ENCODE measurements at places on chromosomes 3 and 15.

DNA sequence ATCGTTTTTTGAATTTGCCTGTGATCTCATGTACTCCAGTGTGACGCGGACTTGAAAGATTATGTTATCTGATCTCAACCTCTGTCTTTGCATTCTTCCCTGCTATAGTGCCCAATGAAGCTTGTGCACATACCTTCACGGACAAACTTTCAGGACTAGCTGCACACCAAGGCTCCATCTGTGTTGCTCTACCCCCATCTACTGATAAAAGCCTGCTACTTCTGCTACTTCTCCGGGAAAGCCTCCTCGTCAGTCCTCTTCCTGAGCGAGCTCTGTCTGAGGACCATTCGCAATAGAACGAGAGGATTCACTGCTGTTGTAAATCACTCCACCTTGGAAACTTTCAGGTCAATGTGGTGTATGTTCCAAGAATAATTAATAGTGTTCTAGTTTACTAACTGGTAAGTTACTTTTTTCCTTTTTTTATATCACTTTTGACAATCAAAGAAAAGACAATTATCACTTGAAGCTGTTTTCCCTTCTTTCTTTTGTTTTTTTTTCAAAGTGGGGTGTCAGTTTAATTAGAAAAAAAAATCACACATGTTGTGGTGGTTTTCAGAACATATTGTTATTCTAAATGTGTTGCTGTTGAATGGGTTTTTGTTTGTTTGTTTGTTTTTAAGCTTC, 217.6 kb downstream of the ARRDC4 start:
- peak; percentile 48 for DNase-seq

DNA sequence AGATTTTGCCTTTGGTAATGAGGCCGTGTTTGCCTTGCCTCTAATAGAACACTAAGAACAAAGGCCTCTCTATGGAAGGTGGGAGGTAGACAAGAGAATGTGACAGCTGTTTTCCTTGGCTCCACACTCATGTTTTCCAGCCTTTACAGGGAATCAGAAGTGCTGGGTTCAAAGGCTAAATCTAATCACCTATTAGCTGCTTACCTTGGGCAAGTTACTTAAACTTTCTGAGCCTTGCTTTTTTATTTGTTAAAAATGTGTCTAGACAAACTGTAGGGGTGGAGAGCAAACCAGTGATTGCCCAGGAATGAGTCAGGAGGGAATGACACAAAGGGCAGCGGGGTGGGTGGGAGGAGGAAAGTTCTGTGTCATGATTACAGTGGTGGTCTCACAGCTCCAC, 179.0 kb downstream of the P3H2 start:
- no peak for DNase-seq

DNA sequence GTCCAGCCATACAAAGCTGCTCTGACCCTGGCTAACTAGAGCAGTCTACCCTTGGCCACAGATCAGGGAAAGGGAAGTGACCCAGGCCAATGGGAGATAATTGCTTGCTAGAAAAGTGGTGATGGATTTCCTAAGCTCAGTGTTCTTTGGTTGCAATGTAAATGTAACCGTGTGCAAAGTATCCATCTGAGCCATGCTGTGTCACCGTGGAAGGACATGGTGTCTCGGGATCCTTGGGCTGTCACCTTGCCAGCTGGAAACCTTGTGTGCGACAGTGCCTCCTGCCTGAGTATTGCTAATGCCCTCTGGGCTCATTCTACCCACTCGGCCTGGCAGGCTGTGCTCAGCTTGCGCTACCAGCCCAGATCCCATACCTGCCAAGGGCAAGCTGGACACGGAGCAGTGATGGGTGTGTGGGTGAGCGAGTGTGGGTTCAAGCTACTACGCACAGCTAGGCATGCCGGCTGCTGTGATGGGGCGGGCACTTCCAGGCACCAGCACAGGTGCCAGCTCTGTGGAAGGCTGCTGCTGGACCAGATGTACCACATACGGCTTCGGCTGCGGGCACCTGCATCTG, 10.7 kb upstream of the SIAH2 start:
- DNase-seq = no peak

GRCh38 chr15:34248190-34248589, 23.4 kb downstream of the EMC4 start:
- DNase-seq = no peak

GRCh38 chr3:40333416-40333815, 23.9 kb downstream of the EIF1B start:
- no peak for DNase-seq

DNA sequence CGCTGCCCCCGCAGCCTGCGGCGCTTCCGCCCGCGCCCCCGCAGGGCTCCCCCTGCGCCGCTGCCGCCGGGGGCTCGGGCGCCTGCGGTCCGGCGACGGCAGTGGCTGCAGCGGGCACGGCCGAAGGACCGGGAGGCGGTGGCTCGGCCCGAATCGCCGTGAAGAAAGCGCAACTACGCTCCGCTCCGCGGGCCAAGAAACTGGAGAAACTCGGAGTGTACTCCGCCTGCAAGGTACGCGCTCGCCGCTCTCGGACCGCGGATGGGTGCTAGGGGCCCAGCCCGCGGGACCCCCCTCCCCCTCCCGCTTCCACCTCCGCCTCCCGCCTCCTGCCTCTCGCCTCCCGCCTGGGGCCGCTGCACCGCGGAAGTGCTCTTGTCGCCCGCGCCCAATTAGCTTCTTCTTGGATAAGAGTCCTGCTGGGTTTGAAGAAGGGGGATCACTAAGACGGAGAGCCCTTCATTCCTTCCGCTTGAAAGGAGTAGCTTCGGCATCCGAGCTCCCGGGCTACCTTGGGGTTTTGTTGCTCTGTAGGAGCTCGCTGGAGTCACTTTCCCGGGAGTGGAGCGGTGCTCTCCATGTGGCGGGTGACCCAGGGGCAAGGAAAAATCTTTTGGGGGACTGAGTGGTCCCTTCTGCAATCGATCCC, 426 bp downstream of the KAT2B start:
- peak; percentile 84 for DNase-seq

DNA sequence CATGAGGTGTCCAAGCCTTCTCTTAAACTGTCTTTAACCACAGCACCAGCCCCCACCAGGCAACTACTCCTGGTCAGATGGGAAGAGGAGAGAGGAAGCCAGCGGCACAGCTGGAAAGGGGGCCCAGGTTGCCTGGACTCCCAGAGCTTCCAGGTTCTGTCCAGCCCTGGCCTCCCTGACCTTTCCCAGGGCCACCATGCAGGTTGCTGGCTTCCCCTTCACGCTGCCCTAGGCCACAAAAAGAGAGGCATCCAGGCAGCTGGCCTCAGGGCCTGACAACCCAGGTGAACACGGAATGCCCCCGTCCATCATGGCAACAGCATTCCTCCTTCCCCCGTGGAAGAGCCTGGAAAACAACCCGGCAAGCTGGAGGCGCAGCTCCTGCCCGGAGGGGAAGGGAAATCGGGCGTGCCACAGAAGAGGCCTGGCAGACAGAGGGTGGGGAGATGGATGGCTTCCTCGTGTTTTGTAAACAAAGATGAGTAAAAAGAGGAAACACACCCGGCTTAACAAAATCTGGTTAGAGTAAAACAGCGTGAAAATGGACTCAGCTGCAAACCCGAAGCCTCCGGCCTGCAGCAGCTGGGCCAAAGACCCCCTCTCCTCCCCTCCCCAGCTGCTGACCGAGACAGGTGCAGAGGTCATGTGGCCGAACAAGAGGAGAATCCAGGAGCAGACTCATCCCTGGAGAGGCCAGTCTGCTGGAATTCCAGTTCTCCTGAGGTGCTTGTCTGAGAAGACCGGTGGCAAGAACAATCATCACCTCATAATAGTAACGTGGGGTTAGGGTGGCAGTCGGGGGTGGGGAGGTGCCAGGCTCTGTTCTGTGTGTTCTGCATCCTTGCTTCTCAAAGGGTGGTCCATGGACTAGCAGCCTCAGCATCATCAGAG, 15.5 kb downstream of the BMF start:
- DNase-seq = no peak

- no peak for DNase-seq
These were observed 1.8 kb downstream of the PRR23E start for GRCh38 chr3:127194601-127195187.

DNA sequence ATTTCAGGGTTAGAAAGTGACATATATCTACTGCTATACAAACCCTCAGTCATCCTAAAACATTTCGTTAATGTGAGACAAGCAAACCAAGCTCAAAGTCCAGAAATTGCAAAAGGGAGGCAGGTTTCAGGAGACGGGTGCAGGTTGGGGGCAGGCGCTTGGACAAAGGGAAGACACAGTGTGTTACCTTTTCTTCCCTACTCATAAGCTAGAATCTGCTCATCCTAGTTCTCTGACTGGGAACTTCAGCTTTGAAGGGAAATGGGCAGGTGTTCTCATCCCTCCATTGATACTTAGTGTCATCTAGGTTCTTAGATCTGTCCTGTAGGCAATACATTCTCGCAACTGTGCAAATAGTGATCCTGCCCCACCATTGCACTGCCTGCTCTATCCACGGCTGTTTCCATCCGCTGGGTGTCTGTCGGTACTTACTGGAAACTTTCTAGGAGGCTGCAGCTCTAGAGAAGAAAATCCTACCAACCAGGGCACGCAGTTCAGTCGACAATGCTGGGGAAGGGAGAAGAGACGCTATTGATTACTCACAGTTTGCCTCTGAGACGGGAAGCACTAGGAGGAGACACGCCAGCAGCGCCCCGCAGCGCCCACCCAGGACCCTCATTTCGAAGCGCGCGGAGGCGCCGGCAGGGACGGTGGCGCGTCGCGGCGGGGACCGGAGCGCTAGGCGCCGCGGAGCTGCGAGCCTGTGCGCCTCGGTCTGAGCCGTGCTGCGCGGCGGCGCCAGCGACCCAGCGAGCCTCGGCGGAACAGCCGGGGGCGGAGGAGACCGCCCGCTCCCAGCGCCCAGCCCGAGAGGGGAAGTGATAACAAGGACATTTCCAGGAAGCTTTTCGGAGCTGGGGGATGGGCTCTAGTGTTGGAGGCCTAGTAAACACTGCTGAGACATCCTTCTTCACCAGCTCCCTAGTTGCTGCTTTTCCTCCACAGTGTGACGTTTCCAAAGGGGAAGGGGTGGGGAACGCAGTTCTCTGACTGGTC, at the start of gene PROS1:
TSS of gene PROS1 (minus strand) at position 766 of the 996 bp plus-strand sequence. CDS start at position 619, 147 bp downstream.
- peak; percentile 91 for DNase-seq

DNA sequence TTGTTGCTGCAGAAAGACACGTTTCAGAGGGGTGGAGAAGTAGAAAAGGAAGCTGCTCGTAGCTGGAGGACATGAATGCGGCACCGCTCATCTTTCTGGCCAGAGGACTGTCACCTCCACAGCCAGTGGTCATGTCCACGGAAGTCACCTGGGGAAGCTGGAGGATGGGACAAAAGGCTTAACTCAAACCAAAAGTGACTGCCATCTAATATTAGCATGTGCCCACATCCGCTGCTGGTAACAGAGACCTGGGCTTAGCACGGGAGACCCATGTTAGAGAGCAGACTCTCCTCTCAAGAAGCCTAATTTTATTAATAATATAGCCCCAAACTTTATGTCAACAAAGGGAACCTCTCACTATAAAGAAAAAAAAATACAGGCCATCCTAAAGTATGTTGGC, 5.9 kb downstream of the MEX3B start:
- no peak for DNase-seq

DNA sequence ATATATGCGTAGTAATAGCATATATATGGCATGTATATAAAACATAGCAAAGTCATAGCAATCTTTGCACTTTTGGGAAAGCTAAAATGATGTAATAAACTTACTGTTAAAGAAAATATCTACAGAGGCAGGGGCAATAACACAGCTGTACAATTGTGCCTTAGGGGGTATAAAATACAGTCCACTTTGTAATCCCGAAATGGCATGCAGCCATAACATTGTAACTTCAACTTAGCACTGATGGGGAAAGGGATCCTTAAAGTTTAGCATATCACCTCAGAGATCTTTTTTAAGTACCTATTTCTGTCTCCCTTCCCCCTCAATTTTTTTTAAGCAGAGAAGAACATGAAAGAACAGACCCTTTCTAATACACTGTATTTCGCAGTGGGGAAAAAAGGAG, 40.8 kb downstream of the PLD1 start:
- no peak for DNase-seq

- no peak for DNase-seq
These were observed 70.6 kb downstream of the GOLIM4 start for GRCh38 chr3:168025076-168025475.

DNA sequence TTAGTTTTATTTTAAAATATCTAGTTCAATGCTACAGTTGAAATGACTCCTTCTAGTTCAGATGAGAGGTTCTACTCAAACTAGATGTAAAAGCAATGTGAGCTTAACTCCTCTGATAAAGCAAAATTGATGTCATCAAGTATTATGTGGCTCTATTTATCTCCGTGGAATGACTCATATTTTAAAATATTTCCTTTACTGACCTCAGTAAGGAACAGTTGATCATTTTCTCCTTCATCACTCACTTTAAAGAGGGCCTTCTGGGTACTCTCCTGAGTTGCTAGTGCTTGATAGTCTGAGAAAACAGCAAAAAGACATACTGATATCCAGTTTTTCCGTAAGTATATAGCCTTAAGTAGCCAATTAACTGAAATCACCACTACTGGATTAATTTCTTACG, 1099.3 kb downstream of the ROBO2 start:
- no peak for DNase-seq

GRCh38 chr3:188940573-188940932, 231.2 kb upstream of the TPRG1 start:
- no peak for DNase-seq

DNA sequence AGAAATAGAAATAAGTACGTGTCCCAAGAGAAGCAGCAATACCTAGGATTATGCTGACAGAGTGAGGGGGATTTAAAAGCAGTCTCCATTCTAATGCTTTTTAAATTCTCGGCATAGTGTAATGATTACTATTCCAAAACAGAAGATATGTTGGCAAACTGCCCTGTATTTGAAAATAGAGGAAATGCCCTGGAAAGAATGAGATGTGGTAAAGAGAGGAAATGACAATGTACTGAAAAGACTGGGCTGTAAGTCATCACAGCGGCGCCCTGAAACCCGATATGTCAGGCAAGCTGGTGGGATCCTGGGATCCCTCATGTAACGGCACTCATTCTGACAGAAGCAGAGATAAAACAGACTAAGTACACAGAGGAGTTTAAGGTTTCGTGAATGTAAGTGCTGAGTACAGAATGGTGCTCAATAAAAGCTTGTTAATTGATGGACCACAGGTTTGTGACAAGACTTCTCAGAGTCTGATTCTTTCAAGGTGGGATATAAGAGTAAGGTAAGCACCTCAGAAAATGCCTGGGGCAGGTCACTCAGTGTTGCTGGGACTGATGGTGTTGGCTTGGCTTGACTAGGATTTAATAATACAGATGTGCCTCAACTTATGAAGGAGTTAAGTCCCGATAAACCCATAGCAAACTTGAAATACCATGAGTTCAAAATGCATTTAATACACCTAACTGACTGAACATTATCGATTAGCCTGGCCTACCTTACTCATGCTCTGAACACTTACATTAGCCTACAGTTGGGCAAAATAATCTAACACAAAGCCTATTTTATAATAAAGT, 91.4 kb downstream of the NFKBIZ start:
- DNase-seq = peak; percentile 77

GRCh38 chr15:66565741-66566144, at the start of gene LCTL:
LCTL (minus strand) TSS chr15:66565998; CDS start chr15:66565365, 633 bp downstream.
- peak; percentile 65 for DNase-seq
